ENCODE measurements at places on chromosomes 6 and 20. TPM values are rescaled to one million over a fixed set of nuclear protein-coding genes. Genes with fewer than 3 reads are reported as not detected.

The SEL1L2 gene
- not detected for total RNA-seq

DNA sequence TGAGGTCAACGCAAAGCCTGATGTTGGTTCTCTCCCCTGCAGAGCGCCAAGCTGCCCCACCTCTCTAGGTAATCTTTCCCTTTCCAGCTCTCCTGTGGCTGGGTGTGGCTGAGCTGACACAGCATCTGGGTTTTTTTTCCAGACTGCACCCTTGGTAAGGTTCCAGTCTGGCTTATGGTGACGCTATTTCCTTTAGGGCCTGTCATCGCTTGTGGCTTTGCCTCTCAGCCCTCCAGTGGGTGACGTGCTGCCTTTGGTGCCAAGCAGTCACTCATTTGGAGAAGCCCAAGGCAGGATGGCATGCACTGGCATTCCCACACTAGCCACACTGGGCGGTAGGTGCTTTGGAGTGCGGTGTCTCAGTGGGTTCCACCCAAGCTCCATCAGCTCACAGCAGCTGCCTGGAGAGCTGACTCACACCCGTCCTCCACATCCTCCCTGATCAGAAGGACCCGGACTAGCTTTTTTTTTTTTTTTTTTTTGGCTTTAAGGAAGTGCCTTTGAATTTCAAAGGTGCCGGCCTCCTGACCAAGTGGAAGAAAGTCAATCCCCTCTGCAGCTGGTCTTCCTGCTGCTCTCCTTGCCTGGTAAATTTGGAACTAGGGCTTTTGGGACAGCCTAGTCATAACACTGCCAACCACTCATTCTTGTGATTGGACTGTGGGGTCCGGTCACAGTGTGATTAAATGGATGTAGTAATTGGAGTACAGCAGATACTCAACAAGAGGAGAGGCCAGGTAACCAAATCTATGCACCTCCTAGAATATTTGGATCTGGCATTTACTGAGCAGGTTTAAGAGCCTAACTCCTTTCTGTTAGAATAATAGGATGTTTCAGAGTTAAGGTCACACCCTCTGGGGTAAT lies 153.6 kb downstream of the CD83 start:
- no peak for DNase-seq
- H3K27ac ChIP-seq: no peak overlapping the region
- no peak overlapping the region for H3K4me3 ChIP-seq
- no peaks in the 10 kb centered on the region for H3K36me3 ChIP-seq
- no peaks in the 10 kb centered on the region for H3K27me3 ChIP-seq
- no peaks in the 10 kb centered on the region for H3K4me1 ChIP-seq

DNA sequence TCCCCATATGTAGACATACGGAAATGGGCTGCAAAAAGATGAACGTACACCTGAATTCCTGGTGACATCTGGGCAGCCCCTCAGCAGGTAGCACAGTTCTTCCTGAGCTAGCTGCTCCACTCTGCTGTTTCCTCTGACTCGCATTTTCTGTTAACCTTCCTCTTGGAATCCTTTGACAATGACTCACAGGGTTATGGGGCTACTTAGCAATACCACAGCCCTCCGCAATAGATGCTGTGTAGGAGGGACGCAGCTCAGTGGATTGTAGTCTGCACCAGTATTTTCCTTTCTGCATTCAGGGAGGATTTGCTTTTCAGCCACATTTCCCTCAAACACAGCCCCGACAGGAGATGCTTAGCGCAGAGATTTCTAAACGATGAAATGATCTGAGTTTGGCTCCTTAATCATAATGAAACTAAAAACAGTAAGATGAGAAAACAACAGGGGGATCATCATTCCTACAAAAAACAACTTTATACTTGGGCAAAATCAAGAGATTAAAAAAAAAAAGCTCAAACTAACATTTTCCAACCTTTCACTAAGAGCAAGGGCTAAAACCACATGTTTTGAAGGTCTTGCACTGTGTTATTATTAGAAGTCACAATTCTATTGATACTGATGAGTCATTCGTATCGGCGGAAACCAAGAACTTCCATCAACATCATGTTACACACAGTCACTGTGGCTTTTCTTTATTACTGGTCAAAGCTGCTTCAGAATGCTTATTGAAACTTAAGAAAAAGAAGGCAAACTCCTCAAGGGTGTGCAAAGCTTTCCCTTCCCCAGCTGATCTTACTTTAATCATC lies 12.2 kb downstream of the BACH2 start:
- no peak for DNase-seq
- H3K4me3 ChIP-seq: peak overlapping the region; percentile 31
- H3K36me3 ChIP-seq: no peaks in the 10 kb centered on the region

DNA sequence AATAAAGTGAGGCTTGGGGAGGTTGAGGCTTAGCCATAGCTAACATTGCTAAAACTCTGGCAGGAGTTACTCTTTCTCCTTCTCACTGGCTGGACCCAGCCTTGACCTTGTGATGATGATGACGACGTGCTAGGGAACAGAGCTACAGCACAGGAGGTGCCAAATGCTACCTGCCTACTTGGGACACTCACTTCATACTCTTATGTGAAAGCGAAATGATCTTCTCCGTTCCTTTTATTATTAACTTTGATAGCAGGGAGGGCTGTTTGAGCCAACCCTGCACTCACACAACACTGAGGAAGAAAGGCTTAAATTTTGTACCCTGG lies 1.2 kb upstream of the ELMO2 start:
- no peak for DNase-seq
- peaks cover 3% of the 10 kb centered on the region for H3K27me3 ChIP-seq
- no peak overlapping the region for H3K4me3 ChIP-seq
- no peaks in the 10 kb centered on the region for H3K36me3 ChIP-seq
- no peak overlapping the region for H3K27ac ChIP-seq

GRCh38 chr6:17984812-17985670 lies 2.4 kb downstream of the KIF13A start:
- H3K27ac ChIP-seq: peak overlapping the region; percentile 39
- H3K4me1 ChIP-seq: peaks cover 30% of the 10 kb centered on the region
- H3K36me3 ChIP-seq: no peaks in the 10 kb centered on the region
- H3K27me3 ChIP-seq: no peaks in the 10 kb centered on the region
- H3K4me3 ChIP-seq: peak overlapping the region; percentile 3

DNA sequence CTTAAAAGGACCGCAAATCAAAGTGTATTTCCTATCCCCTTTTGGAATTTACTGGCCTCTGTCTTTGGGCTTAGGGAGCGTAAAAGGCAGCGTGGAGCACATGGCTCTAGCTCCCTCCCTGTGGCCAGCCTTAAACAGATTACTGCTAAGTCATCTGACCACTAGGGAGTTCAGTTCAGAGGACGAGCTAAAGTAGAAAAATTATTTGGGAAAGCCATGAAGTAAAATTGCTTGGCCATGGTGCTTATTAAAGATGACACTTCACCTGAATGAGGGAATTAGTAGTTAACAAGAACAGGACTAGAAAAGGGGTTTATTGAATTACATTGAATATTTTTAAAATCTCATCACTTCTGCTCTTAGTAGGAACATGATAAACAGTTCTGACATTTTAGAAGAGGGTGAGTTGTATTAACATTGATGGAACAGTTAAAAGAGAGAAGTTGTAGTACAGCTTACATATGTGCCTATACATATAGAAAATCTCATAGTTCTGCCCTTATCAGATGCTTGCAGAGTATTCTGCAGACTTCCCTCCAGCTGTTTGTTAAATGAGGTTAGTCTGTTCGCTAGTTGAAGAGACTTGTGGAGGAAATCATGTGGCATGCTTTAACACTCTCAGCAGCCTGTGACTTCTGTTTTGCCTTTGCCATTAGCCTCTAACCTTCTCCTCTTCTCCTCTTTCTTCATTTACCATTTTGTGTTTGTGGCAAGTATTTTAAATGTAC lies 31.2 kb upstream of the MAPK13 start:
- H3K4me1 ChIP-seq: peaks cover 3% of the 10 kb centered on the region
- H3K27me3 ChIP-seq: no peaks in the 10 kb centered on the region
- no peaks in the 10 kb centered on the region for H3K36me3 ChIP-seq
- DNase-seq: no peak
- H3K27ac ChIP-seq: no peak overlapping the region

All from Panc1 (cell line).